ENCODE measurements at places on chromosomes 1 and 21.

- no peak for DNase-seq
Measured at GRCh38 chr1:110634455-110635311, 28.5 kb upstream of the KCNA2 start.

- DNase-seq, result no peak
Measured at GRCh38 chr21:19463966-19464365, 1060.4 kb upstream of the TMPRSS15 start.

GRCh38 chr1:90936731-90937130 lies 85.1 kb downstream of the ZNF644 start:
- no peak for DNase-seq

DNA sequence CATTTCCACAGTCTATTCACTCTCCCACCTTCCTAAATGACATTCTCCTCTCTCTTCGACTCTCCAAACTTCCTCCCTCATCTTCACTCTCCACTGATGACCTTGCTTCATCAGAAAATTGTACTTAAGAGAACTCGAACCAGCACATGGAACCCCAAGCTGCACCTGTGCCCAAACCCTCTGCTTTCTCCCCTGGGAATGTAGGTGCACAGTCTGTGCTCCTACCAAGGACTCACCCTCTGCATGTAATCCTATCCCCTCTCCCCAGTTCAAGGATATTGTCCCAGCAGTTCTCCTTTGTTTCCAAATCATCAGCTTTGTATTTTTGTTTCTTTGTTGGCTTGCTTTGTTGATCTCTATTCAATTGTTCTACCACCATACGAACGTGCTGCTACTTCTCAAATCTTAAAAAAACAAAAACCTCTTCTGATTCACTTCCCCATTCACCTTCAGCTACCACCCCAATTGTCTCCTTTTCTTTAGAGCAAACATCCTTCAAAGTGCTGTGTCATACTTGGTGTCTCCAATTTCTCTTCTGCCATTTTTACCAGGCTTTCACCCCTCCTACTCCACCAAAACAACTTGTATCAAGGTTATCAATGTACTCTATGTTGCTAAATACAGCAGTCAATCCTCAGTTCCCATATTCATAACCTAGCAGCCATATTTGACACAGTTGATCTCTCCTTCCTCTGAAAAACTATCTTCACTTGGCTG lies 26.8 kb downstream of the RAB3B start:
- DNase-seq, result no peak

DNA sequence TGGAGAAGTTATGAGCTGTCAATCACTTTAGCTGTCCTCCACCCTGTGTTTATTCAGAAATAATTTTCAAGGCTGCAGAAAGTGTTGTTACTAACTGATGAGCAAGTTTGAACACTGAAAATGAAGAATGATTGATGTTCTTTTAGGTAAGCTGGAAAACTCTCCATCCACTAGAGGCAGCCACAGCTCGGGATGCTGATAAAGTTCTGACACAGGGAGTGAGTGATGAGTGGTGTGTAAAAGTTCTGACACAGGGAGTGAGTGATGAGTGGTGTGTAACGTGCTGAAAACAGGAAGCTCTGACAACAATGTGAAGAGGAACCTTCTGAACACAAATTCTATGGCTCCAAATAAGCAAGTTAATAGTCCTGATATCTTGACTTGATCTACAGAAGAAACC lies 197.5 kb upstream of the PTBP2 start:
- no peak for DNase-seq

GRCh38 chr21:44909719-44910118 lies 11.0 kb downstream of the ITGB2 start:
- DNase-seq, result no peak

DNA sequence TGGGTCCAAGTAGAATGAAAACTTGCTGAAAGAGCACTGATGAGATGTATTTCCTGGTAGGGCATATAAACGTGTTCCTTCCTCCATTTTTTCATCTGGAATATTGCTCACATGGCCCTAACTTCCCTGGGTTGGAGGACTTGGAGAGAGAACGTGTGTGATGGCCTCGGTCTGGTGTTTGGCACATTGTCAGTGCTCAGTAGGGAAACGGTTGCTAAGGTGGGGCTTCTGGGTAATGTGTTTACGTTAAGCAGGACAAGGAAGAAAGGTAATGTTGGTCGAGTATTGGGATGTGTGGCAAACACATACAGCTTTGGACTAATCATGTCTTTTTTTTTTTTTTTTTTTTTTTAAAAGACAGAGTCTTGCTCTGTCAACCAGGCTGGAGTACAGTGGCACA lies 6.2 kb downstream of the TTF2 start:
- no peak for DNase-seq

- no peak for DNase-seq
Measured at GRCh38 chr21:45306453-45306831, 18.7 kb upstream of the POFUT2 start.

- no peak for DNase-seq
Measured at GRCh38 chr1:34276606-34277005, 99.9 kb downstream of the C1orf94 start.

DNA sequence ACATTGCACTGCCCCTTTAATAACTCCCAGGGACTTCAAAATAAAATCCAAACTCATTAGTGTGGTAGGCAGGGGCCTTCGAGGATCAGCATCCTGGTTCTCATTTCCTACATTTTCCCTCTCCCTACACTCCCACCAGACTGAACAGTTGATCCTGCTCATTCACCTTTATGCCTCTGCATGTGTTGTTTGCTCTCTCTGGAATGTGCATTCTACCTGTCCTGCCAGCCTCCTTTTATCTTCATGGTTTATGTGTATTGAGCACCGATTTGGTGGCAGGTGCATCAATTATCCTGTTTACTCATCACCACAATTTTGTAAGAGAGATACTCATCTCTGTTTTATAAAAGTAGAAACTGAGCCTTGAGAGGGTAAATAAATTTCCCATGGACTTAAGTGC lies 125.0 kb downstream of the ADSS2 start:
- DNase-seq, result no peak

DNA sequence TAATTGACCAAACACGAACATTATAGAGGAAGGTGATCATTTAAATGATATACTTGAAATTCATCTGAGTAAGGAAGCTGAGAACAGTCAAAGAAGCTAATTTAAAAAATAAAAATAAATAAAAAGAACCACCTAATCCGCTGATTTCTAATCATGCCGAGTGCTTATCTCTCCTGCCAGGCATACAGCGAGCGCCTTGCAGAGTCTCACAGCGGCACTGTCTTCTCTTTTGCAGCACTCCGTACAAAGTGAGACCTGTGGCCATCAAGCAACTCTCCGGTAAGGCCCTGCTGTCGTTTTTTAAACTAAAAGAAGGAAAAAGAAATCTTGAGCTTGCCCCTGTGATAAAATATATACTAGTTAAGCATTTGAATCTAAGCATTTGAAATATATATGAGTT lies 45.3 kb downstream of the PDE9A start:
- DNase-seq, result no peak

DNA sequence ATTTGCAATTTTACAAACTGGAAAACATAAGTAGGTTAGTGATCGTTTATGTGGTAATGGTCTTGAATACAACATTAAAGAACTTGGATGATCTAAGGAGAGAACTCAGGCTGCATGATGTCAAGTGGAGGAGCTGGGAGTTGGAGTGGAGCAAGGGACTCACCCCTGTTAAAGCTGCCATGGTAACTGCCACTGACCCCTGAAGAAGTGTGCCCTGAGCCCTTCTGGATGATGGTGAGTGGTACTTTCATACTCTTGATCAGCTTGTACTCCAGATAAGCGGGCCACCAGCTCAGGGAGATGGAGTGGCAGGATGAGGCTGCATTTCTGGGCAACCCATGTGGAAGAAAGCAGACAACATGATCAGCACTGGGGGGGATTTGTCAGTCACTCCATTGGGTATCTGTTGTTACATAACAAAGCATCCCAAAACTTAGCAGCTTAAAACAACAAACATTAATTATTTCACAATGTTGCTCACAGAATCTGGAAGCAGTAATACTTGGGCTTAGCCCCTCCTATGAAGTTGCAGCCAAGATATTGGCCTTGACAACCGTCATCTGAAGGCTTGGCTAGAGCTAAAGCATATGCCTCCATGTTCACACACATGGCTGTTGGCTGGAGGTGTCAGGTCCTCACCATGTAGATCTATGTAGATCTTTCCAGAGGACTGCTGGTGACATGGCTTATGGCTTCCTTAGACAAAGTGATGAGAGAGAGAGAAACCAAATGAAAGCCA lies 213.8 kb downstream of the DUSP10 start:
- no peak for DNase-seq

DNA sequence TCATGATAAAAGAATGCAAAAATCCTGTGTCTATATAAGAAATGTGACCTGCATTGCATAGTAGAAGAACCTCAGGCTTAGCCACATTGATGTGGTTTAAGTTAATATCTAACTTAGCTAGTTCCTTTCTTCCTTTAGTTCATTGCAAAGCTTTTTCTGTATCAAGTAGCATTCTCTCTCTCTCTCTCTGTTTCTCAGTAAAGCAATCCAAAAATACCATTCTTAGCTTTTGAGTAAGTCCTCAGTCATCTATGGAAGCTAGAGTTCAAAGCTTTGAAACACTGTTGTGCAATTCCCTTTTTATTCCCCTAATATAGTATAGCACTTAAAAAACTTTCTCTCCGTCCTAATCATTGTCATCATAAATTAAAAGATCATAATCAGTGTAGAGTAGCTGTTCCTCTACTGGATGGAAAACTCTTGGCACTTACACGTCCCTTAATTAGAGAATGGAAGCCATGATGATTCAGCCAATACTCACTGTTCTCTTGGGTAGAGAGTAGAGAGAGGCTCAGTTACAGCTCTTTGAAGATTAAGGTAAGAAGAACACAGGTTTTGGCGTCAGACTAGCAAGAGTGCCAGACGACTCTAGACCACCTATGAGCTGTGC lies 350.3 kb upstream of the LYPLAL1 start:
- no peak for DNase-seq

DNA sequence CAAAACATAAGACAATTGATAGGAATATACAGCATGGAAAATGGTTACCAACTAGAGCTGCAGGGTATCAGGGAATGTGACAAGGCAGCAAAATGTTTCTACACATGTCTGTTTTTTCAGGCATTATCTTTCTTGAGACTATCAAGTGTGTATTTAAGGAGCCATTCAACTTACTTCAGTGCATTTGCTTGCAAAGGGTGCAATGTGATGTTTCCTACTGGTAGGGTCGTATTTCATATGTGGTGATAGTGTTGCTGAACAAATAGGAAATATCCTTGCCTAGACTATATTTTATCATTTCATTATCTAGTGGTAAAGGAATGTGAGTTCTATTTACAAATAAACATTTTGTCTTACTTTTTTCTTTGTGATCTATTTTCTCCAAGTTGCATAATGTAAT lies 42.4 kb downstream of the PTPRC start:
- no peak for DNase-seq

GRCh38 chr1:68232289-68233148 lies at the start of gene WLS:
Gene WLS, minus strand, starts transcription at chr1:68232523. Its CDS starts 224 bp downstream, at chr1:68232299.
- DNase-seq, result peak; percentile 72

DNA sequence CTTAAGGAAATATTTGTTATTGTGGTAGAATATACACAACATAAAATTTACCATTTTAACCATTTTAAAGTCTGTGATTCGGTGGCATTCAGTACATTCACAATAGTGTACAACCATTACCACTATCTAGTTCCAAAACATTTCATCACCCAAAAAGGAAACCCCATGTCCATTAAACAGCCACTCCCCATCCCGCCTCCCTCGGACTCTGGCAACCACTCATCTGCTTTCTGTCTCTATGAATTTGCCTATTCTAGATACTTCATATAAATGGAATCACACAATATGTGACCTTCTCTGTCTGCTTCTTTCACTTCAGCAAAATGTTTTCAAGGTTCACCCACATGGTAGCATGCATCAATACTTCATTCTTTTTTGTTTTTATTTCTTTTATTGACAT lies 51.3 kb downstream of the PTP4A2 start:
- no peak for DNase-seq

GRCh38 chr1:204053893-204054292 lies 19.0 kb upstream of the SOX13 start:
- no peak for DNase-seq

DNA sequence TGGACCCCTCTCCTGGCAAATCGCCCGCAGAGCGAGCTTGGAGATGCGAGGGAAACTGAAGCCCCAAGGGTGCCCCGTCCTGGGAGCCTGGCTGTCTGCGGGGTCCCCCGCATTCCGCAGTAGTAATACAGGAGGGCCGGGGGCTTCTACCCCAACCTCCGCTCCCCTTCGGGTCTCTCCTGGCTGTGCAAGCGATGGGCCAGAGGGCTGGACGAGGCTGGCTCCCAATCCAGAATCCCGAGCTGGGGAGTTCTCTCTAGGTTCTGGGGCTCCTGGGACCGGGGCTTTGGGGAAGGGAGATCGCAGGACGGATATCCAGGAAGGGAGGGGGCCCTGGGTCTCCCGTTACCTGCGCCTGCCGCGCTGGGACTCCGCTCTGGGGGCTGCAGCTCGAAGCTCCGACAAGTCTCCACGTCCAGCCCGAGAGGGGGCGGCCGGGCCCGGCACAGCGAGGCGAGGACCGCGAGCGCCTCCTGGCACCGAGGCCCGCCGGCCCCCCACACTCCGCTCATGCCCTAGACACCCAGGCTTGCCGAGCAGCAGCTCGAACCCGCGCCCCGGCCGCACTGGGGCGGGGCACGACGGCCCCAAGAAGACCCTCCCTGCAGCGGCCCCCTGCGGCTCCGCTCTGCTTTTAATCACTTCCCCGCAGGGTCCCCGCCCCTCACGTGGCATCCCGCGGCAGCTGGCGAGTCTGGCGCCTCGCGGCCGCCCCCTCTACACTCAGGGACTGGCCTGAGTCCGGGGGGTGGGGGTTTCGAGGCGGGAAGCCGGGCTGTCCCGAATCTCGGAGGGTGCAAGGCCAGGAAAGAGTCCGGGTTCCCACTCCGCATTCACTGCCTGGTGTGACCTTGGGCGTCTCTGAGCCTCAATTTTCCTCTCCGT lies at the start of gene SYT6:
SYT6 (minus strand) TSS at position 609 of the 885 bp plus-strand sequence; CDS start at position 512, 97 bp downstream.
- DNase-seq, result no peak

- DNase-seq, result no peak
Measured at GRCh38 chr21:37764691-37765090, 151.6 kb downstream of the KCNJ6 start.

DNA sequence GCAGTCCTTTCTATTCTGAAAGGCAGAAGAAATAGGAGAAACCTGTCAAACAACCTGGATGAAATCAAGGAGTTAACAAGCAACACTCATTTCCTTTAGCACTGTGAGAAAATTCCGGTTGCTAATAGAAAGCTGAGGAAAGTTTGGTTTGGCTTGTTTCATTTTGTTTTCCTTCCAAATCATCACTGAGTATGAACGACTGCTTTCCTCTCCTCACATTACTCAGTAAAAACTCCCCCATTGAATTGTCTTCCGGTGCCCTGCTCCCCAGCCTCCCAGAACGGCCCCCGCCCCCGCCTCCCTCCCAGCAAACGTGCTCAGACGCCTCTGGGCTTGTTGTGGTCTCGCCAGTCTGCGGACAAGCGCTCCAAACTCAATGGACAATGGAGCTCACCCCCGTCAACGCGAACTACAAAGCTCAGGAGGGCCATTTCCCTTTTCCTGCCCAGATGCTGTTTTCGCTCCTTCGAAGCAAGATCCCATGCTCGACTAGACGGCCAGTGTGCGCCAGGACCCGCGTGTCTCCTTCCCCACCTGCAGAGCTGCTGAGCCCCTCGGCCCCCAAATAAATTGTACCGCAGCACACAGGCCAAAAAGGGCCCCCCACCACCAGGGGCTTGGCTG lies 747 bp downstream of the STX6 start:
- DNase-seq, result peak; percentile 61
